ENCODE measurements at places on chromosomes 3 and 15.
A peak's percentile ranks its signal among the peaks of the same experiment; 100 is the strongest.

DNA sequence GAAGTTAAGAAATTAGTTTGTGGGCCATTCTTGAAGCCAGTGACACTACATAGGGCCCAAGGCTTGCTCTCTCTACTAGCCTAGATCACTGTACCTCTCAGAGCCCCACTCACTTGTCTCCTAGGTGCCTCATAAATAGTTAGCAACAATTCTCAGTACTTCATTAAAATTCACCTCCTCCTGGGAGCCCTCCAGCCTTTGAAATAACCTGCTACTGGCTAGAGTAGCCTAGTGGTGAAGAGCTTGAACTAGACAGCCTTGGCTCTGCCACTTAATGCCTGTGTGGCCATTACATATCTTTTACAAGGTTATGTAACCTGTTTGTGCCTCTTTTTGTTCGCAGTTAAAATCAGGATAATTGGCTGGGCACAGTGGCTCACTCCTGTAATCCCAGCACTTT is 89.3 kb downstream of the UBE2E2 start:
- no peak for DNase-seq

DNA sequence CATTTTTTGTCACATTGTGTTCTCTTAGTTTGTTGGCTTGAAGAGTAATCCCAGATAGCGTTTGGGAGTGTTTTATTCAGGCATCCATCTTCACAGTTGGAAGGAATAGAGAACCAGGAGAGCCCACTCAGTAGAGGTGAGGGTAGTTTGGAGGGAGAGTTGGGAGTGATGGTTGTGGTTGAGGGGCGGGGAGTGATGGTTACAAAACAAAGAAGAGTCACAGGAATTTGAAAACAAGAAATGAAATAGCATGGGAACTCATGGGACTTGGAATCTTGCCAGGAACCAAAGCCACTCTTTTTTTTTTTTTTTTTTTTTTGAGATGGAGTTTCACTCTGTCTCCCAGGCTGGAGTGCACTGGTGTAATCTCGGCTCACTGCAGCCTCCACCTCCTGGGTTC is 36.3 kb downstream of the DUT start:
- no peak for DNase-seq

DNA sequence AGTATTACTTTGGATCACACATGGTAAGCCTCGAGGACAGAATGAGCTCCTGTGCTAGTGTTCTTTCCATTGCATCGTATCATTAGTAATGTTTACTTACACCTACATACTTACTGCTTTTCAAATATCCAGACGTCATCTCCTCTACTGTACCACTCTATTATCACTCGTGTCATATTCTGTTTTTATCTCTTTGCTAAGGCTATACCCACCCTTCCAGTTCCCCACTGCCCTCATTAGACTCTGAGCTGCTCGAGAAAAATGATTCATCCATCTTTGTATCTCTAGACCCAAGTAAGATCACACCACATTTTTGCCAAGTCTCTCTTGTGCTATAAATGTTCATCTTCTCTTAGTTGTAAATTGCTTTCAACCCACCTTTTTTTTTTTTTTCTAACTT is 245.7 kb downstream of the TIGIT start:
- no peak for DNase-seq

DNA sequence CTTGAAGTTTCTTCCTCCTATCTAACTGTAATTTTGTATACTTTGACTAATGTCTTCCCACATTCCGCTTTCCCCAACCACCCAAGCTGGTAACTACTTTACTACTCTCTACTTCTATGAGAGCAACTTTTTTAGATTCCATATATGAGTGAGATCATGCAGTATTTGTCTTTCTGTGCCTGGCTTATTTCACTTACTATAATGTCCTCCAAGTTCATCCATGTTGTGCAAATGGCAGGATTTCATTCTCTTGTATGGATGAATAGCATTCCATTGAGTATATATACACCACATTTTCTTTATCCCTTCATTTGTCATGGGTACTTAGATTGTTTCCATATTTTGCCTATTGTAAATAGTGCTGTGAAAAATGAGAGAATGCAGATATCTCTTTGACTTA is 78.5 kb upstream of the CCNL1 start:
- DNase-seq, result no peak

- DNase-seq, result no peak
Observed at GRCh38 chr15:39453620-39454019, 127.3 kb upstream of the THBS1 start.

DNA sequence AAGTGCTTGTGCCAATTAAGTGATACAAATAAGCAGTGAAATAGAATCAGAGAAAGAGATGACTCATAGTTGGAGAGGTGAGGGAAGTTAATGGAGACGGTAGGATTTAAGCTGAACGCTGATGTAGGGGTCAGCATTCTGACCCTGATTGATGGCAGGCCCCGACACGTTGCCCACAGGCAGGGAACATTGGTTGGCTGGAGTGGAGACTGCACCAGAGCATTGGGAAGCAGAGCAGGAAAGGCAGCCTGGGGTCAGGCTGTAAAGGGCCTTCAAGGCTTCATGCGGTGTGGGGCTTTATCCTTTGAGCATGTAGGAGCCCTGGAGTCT is 68.6 kb downstream of the DCUN1D1 start:
- no peak for DNase-seq

GRCh38 chr15:34241376-34242330 is 16.8 kb downstream of the EMC4 start:
- peak; percentile 37 for DNase-seq

- DNase-seq, result peak; percentile 59
Observed at GRCh38 chr15:74787251-74788041, 5.6 kb downstream of the CSK start.

DNA sequence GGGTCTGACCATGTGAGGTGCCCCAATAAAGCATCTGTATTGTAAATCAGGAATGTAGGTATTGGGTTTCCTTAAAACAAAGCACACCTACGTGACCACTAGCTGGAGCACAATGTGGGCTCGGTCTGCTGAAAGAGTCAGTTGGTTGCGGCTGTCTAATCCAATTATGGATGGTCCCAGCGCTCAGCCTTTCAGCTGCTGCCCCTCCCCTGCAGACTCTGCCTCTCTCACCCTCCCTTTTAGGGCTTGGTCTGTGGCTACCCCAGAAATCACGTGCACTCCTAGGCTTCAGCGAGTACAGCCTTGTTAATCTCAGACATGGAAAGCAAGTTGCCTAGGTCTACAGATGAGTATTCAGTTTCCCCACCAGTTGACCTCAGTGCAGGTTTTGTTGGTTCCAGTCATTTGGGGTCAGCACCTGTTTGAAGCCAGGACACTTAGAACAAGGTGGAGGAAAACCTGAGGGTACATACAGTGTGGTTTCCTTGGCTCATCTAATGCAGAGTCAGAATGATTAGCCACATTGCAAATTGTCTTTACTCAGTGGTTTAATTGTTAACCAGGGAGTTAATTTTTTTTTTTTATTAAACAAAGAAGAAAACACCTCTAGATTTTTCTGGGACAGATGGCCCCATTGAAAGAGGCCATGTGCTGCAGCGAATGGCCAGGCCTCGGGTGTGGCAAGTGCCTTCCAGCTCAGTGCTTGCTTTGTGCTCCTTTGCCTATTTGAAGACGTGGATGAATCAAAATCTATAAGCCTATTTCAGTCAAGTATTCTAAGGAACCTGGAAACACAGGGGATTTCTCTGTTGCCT is 137.7 kb downstream of the IGF1R start:
- DNase-seq, result no peak

DNA sequence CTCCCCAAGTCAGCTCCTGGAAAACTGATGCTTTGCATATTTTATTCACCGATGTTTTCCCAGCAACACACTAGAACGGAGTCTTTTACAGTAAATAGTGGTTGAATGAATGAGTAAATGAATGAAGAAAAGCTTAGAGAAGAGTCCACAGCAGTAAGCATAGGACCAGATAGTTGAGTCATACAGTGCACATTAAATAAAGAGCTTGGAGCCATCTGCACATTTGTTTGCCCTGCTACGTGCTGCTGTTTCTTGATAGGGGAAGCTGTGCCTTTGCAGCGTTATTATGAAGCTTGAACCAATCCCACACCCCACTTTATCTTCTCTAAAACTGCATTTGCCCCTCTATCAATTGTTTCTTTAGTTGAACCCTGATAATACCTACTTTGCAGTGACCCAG is 1.2 kb downstream of the FAM98B start:
- no peak for DNase-seq

DNA sequence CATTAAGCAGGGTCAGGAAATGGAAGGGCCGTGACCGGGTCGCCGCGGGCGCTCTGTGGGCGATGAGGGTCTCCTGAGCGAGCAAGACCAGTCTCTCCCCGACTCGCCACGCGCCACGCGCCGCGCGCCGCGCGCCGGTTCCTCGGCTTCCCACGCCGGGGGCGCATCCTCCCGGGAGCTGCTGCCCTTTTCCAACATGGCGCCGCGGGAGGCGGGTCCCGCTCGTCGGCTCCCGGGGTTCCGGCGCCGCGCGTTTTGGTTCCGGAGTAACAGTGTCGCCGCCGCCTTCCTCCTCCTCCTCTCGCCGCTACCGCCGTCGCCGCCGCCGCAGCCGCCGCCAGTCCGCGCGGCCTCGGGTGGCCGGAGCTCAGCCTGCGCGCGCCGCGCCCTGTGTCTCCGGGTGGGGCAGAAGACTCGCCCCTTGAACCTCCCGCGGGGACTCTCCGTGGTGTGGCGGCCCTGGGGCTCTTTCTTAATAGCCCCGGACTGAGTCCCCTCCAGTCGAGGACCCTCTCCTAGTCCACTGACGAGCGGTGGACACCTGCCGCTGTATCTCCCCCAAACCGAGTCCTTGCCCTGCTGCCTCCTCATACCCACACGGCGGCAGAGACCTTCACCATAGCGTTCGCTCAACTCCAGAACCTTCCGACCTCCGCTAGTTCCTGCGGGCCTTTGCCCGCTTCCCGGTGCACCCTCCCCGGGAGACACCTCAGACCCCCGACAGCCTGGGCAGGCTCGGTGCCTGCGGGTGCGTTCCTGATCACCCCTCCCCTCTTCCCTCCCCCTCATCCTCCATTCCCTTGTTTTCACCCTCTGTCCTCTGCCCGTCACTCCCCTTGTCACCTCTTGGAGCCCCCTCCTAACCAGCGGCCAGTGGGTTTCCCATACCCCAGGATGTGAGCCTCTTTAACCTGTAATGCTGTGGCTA is at the start of gene MAP2K5:
Gene MAP2K5 (plus strand): TSS at position 284 of the 928 bp plus-strand sequence. CDS start 633 bp downstream, at position 917.
- peak; percentile 4 for DNase-seq

DNA sequence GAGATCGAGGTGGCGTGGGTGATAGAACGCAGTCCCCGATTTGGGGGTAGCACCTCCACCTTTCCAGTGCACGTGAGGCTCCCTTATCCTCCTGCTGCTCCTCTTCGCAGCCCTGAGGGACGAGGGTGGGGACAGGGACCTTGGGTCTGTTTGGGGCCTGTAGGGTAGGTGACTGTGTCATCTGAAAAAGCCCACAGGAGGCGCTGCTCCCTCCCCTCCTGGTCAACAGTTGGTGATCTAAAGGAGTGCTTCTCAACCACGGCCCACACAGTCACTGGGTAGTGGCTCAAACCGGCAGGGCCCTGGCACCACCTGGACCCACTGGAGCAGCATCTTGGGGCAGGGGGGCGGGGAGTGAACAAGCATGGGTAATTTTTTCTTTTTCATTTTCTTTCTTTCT is 7.1 kb downstream of the LRRK1 start:
- no peak for DNase-seq

- no peak for DNase-seq
Observed at GRCh38 chr3:65904016-65904415, 134.7 kb downstream of the MAGI1 start.

GRCh38 chr3:126954141-126954842 is 28.6 kb upstream of the PLXNA1 start:
- DNase-seq, result no peak

DNA sequence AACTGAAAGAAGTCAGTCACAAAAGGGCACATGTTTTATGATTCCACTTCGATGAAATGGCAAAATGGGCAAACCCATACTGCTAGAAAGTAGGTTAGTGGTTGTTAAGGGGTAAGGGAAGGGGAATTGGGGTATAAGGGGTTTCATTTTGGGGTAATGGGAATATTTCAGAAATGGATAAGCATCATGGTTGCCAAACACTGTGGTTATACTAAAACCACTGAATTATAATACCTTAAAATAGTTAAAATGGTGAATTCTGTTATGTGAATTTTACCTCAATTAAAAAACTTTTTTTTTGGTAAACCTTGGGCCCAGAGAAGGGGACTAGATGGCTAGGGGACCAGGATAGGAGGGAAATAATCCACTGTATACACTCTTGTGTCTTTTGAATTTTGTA is 52.3 kb upstream of the BHLHE40 start:
- no peak for DNase-seq

Measured in NCI-H1694 (cell line).